ENCODE measurements at places on chromosomes 3 and 15.

DNA sequence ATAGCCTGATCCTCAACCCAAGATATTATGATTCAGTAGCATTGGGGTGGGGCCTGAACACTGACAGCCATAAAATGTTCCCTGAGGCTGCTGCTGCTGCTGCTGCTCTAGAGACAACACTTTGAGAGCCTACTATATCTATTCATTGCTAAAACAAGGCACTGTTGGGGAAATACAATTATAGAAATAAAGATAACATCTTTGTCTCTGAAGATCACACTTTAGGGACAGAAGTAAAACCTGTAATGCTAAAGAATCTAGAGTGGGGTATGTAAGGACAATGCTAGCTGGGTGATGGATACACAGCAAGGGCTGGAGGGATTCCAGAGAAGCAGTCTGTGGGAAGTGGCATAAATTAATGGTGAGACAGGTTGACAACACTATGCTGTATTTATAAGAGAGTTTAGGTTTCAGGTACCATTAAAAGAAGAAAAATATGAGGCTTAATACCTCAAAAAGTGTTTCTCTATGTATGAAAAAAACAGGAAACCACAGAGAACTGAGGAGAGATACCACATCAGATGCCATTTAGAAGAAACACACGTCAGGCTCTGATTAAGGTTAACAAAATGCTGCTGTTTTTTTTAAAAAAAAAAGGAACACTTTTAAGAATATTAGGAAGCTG, 115.9 kb downstream of the CBLB start:
- DNase-seq, result no peak

- DNase-seq, result no peak
Measured at GRCh38 chr3:33134026-33134625, 20.3 kb downstream of the CRTAP start.

DNA sequence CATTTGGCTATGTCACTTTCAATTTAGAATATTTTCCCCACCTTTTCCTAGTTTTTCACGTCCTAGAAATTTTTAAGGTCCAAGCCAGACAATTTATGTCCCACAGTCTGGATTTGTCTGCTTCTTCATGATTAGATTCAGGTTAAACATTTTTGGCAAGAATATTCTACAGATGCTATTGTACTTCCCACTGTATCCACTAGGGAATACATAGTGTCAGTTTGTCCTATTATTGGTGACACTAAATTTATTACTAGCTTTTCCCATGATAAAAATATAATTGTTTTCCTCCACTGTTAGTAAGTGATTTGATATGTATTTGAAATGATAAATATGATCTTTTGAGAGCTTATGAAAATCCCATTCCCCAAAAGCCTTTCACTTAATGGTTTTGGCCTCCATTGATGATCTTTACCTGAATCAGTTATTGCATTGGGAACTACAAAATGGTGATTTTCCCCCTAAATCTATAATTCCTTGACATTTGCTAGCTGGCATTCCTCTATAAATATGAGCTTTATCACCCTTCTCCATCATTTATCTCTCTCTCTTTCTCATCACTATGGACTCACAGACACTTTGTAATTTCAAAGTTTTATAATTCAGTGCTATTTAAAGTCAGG, 8.3 kb downstream of the ARL14 start:
- no peak for DNase-seq

DNA sequence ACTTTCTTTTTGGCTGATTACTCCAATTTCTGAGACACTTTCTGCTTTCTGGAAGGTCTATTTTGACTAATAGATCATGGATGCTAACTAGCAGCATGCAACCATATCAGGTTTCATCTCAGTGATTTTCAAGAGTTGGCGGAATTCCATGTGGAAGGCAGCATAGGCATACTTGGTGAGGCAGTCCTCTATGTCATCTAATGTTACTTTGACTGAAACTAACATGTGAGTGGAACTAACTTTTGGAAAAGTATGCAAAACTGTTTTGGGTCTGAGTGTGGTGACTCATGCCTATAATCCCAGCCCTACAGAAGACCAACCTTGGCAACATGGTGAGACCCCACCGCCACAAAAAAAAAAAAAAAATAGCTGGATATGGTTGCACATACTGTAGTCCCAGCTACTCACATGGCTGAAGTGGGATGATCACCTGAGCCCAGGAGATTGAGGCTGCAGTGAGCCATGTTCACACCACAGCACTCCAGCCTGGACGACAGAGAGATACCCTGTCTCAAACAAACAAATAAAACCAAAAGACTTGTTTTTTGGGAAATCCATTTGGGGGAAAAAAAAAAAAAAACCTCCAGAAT, 1033.7 kb downstream of the ROBO1 start:
- DNase-seq, result no peak

GRCh38 chr15:32687556-32687955, 30.2 kb upstream of the GREM1 start:
- no peak for DNase-seq

GRCh38 chr3:51657234-51657633, 13.8 kb upstream of the TEX264 start:
- DNase-seq, result no peak

DNA sequence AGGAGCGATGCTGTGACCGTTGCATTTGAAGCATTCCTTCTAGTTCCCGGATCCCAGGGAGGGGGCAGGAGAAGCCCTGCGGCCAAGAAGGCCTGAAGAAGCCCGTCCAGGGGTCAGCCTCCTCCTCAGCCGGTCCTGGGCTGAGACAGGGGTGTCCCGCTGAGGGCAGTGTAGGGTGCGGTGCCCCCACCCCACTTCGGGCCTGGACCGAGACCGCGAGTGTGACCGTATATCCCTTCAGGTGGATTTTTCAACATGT, 2.8 kb downstream of the OCA2 start:
- DNase-seq, result no peak

DNA sequence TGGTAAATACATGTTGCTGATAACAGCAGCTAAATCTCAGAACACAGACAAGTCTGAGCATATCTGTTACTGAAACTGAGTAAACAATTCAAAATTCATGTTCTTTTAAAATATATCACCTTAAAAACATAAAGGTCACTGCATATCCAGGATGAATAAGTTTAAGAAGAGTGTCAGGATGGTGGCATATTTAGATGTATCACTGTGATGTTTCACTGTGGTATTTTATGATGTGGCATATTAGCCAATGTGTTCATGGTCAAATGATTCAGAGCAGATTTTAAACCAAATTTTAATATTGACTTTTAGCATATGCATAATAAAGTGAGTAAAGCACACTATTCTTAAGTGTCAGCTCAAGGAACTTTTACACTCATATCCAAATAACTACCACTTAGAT, 346.4 kb upstream of the DPPA4 start:
- DNase-seq, result no peak

DNA sequence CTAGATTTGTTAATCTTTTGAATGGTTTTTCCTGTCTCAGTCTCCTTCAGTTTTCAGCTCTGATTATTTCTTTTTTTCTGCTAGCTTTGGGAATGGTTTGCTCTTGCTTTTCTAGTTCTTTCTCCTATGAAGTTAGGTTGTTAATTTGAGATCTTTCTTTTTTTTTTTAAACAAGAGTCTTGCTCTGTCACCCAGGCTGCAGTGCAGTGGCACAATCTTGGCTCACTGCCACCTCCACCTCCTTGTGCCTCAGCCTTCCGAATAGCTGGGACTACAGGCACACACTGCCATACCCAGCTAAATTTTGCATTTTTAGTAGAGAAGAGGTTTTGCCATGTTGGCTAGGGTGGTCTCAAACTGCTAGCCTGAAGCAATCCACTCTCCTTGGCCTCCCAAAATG, 56.7 kb downstream of the UQCC5 start:
- no peak for DNase-seq

DNA sequence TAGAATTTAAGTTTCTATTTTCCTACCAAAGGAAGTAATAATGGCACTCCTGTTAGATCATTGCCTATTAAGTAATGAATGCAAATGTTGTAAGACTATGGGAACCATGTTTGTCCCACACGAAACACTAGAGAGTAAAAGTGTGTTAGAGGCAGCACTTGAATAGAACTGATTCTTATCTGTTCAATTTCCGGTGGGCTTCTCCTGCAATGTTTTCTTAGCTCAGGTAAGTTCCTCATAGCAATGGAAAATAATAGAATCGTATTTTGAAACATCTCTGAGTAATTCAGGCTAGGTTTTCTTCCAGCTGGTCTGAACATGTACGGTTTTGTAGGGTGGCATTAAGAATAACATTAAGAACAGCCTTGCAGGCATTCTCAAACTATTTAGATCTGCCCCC, 145.3 kb upstream of the LIPC start:
- no peak for DNase-seq

DNA sequence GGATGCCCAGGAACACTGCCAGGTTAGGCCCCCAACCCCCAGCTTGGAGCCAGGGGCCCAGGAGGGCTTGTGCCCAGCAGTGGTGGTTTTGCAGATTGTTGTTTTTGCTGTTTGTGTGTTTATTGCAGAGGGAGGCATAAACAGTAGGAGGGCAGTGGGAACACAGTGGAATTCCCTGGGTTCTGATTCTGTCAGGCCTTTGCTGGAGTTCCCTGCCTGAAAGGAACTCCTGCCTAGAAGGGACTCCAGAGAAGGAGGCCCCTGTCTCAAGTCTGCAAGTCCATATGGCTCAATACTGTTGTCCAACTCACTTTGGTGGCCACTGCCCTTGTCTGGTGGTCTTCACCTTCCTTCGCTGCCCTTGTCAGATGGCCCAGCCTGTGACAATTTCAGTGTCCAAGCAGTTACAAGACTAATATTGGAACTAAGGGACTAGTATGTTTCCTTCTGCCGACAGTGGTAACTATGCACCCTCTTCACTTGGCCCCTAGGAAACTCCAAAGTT, 47.4 kb upstream of the RAB6B start:
- no peak for DNase-seq

DNA sequence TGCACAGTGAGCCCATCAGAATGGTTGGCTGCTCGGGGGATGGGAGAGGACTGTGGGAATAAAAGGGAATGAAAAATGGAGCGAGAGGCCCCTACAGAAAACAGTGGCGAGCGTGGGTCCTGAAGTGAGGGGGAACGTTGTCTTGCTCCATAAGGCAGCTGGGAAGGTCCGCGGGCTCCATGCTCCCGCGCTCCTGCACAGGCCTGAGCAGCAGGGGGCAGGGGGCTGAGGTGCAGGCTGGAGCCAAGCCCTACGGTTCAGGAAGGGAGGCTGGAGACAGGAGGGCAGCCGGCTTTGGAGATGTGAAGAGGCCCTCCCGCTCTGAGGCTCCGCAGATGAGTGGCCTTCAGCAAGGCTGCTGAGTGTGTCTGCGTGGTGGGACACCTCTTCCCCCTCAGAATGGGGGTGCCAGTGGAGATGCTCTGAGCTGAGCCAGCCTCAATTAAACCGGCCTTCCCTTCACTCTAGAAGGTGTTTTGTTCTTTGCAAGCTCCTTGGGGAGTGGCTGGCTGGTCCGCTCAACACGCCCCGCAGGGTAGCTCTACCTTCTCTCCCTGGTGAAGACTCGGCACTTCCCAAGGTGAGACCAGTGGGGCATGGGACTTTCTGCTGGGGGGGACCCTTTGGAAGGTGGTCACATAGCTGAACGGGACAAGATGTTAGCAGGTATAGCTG, 208.0 kb downstream of the XXYLT1 start:
- peak; percentile 18 for DNase-seq

DNA sequence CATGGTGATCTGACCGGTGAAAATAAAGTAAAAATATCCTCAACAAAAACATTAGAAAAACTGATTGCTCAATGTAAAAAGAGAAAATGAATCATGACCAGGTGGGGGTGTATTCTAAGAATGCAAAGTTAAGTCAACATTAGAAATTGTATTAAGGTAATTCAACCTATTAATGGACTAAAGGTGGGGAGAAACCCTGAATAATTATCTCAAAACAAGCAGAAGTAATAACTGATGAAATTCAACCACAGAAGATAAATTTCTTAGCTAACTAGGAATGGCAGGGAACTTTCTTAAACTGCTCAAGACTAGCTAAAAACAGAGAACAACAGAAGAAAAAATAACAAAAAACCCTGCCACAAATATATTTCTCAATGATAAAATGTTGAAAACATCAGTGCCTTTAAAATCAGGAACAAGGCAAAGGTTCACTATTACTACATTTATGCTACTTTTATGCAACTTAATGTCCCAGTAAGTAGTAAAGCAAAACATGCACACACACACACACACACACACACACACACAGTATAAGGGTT, 204.4 kb upstream of the THBS1 start:
- DNase-seq, result no peak
